ENCODE measurements at places on chromosomes 12 and 14.

- no peak for DNase-seq
Measured at GRCh38 chr14:57274551-57274950, 5.8 kb downstream of the AP5M1 start.

GRCh38 chr14:69708586-69709560, 58.1 kb upstream of the SRSF5 start:
- DNase-seq, result no peak

DNA sequence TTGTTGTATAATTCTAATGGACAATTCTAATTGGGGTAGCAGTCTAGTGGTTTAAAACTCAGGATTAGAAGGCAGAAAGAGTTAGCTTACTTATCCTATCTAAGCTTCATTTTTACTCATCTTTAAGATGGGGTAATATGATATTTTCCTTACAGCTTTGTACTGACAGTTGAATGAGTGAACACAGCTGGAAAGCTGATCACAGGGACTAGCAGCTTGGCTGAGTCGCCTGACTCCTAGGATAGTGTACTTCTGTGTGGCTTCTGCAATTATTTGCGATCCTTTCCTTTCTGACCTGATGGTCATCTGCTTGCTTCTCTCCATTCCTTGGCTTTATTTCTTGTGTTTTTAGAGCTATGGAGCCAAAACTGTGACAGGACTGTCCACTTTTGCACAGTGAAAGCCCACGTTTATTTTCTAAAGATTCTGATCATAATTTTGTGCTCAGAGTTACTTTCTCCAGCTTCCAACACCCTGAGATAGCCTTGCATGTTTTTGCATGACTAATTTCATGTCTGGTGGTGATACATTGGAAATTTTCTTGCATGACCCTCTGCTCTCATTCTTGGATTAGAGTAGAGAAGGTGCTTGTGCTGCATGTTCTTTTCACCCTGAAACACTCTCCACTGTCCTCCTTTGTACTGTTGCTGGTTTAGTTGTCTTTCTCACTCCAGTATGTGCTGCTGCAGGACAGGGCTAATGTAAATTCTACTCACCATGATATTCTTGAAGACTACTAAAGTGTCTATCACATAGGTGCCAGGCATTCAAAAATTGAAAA, 377.0 kb upstream of the ATP2B1 start:
- no peak for DNase-seq

- DNase-seq, result no peak
Measured at GRCh38 chr12:57388425-57388824, 42.4 kb downstream of the R3HDM2 start.

DNA sequence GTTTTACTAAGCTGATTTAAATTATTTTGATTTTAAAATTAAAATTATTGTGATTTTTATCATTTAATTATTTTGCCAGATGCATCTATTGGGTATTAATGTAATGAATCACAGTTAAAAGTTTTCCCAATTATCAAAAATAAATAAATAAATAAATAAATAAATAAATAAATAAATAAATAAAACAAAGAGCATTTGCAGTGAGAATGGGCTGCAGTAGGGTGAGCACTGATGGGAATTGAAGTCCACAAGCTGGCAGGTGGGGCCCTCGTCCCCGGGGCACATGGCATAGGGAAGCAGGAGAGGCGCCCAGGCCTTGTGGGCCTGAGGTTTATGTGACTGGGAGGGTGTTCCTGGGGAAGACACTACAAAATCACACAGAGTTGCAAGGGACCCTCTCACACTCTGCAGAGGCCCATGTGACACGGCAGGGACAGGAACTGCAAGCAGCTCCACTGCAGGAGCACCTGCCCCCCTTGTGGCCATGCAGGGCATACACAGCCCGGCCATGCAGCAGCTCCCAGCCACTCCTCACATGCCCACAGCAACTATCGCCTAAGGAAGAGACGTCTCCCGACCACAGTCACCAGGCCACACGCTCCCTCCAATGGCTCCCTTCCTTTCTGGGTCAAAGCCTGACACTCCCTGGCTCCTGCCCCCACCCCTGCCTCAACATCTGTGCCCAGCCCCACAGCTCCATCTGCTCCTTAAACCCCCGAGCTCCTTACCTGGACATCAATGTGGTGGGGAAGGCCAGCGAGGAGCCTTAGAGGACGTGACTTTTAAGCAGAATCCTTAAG, 256.3 kb upstream of the SFSWAP start:
- peak; percentile 27 for DNase-seq

GRCh38 chr12:131589221-131589897, 121.5 kb upstream of the SFSWAP start:
- DNase-seq, result no peak

- no peak for DNase-seq
Measured at GRCh38 chr12:52643233-52644077, 8.6 kb downstream of the KRT2 start.

- no peak for DNase-seq
Measured at GRCh38 chr14:93090826-93091555, 24.7 kb downstream of the ITPK1 start.

GRCh38 chr12:88241862-88242570, 99.9 kb downstream of the TMTC3 start:
- no peak for DNase-seq

GRCh38 chr12:83958997-83959396, 953.6 kb downstream of the SLC6A15 start:
- no peak for DNase-seq

DNA sequence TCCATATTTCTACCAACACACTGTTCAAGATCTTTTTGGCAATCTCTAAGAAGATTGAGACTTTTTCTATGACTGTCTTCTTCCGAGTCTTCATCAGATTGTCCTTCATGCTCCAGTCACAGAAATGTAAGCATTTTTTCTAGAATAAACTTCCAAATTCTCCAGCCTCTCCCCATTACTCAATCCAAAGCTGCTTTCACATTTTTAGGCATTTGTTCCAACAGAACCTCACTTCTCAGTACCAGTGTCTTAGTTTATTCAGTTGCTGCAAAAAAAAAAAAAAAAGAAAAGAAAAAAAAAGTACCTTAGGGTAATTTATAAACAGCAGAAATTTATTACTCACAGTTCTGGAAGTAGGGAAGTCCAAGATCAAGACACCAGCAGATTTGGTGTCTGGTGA, 290.8 kb upstream of the NOVA1 start:
- DNase-seq, result no peak

DNA sequence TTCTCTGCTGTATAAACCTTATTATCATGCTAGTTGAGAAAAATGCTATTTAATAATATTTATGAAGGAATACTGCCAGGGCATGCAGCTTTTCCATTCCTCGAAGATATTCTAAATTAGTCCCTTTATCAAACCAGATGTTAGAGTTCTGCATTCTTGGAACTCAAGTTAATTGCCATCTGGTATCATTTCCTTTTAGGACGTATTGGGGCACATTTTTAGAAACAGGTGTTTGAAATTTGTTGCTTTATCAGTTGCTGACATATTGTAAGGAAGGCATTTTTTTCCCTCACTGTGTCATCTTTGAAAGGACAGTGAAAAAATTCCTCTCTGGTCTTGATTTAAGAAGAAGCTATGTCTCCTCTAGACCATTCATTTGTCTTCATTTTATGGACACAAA, 471.2 kb upstream of the PRICKLE1 start:
- DNase-seq, result no peak

- DNase-seq, result no peak
Measured at GRCh38 chr12:52850681-52851080, 1.9 kb upstream of the KRT78 start.

DNA sequence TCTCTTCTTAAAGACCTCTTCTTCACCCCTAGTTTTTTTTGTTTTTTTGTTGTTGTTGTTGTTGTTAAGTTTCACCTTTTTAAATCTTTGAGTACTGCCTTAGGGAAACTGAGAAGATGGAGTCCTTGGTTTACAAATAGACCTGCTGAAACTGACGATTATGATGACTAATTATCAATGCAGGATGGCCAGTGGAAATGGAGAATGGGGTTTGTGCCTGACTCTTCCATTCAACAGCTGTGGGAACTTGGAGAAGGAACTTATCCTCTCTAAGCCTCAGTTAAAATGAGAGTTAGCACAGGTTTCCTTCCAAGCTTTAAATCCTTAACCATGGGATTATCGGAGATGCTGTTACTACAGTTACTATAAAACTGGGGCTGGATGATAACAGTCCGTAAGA, 66.7 kb upstream of the PNMA1 start:
- no peak for DNase-seq

DNA sequence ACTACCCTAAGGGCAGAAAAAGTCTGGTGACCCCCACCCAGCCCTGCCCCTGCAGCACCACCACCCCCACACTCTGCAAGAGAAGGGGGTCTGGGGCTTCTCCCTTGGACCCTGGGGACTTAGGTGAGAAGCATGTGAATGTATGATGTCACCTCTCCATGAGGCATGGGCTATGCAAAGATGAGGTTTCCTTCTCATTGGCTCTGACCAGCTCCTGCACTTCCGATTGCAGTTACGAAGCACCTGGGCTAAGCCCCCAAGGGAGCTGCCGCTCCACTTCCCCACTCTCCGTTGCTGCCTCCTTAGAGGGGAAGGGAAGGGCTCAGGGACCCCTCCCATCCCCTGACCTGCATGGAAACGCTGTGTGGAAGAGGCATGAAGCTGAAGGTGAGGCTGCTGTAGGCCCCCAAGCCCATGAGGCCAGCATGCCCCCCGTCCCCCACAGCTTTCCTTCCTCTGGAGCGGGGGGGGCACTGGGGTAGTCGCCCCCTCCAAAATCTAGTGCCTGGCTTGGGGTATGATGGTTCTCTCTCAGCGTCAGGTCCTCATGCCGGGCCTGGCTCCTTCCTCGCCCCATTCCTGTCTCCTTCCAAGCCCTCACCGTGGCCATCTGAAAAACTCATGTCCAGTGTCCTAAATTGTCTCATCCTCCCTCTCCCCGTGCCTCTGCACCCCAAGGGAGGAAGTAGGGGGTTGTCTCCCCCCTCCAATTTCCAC, 5.5 kb upstream of the DDX23 start:
- no peak for DNase-seq

DNA sequence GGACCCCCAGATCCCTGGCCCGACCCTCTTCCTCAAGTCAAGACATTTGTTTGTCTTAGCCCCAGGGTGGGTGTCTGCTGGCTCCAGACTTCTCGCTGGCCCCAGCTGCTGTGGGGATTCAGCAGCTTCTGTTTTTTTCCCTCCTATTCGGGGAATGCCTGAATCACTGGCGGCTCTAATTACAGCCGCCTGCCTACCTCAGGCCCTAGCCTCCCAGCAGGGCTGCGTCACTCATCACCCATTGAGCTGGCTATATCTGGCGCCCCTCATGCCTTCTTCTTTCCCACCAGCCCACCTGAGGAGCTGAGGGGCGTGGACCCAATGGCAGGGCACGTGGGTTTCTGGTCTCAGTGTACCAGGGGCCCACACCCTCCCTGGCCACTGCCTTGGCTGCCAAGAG, 10.1 kb downstream of the KRT80 start:
- DNase-seq, result no peak

GRCh38 chr14:49487238-49487637, 98.9 kb downstream of the RPS29 start:
- no peak for DNase-seq

DNA sequence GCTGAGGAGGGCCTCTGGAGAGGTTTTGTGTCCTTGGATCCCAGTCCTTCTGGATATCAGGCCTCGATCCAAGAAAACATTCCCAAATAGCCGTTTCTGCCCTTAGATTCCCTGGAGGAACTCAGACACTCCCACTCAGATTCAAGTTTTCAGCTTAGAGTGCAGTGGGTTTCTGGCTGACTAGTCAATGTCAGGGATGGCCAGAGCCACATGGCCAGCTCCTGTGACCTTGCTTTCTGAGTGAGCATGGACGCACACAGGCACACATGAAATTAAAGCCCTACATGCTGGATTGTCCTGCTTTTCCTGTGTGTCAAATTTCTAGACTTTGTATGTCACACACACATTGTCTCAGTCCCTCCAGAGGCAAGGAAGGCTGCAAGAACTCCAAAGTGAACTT, 86.2 kb downstream of the TNFAIP2 start:
- no peak for DNase-seq

DNA sequence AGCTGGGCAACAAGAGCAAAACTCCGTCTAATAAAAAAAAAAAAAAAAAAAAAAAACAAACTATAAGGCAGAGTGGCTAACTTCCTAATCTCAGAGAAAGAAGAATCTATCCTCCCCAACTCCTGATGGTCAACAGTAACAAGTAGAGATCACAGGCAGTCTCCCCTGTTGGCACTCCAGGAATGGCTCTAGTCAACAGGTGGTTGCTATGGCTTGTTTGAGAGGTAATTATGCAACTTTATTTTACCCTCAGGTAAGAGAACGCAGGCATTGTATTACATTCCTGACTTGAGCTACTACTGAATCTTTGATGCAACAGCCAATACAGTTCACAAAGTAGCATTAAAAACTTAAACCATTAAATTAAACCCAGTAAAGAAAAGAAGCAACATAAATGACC, 180.3 kb downstream of the DICER1 start:
- DNase-seq, result no peak

- DNase-seq, result no peak
Measured at GRCh38 chr12:113119980-113120669, 15.4 kb downstream of the RASAL1 start.

DNA sequence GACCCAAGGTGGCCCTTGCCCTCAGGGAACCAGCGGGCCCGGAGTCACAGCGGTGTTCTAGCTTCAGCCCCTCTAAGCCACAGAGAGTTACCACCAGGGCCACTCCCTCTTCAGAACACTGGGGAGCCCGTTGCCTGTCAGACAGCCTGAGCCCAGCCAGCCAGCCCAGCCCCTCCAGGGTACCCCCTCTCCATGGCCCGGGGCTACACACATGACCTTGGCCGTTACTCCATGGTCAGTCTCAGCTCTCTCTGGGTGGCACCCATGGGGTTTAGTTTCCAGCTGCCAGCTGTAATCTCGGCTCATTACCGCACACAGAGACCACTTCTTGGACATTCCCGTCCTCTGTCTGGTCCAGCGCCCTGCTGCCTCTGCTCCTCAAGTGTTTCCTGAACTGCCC, 35.0 kb downstream of the PPP2R5C start:
- DNase-seq, result no peak

DNA sequence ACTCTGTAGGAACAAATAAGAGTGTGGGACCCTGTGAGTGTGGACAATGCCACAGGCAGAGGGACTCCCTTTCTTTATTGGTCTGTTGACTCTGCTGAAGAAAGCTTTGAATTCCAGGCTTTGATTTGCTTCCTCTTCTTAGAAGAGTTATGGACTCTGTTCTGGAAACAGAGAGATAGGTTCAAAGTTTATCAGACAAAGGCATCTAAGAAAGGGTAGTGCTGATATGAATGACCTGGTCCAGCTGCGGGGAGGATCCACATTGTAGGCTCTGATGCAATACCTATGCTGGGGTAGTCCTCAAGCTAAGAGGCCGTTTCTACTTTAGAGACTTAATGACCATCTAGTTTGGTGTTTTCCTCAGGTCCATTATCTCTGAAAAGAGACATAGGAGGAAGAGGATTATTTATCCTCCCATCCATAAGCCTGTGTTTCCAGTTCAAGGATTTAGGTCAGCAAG, 10.7 kb upstream of the IKZF4 start:
- DNase-seq, result no peak

DNA sequence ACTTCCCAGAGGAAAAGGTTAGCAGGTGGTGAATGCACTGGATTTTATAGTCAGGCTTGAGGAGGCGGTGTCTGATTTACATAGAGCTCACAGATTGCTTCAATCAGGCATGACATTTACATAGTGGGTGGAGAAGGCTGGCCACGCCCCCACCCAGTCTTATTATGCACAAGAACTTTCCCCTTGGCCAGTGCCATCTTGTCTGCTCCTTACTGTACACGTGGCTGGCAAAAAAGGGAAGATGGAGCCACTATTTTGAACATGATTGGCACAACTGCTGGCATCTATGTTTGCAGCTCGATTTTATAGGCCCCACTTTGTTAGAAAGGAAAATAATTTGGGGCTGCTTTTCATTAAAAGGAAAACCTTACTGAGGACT, 10.9 kb upstream of the LGMN start:
- no peak for DNase-seq

Measured in stimulated activated CD8-positive, alpha-beta memory T cell treated with anti-CD3 and anti-CD28 coated beads, Interleukin-4, amount 100 ng/mL, for 24 hours (primary cell).